ENCODE measurements at places on chromosomes 5 and 9.

- DNase-seq, result peak; percentile 20
Observed at GRCh38 chr5:39648848-39649227, 224.1 kb upstream of the DAB2 start.

DNA sequence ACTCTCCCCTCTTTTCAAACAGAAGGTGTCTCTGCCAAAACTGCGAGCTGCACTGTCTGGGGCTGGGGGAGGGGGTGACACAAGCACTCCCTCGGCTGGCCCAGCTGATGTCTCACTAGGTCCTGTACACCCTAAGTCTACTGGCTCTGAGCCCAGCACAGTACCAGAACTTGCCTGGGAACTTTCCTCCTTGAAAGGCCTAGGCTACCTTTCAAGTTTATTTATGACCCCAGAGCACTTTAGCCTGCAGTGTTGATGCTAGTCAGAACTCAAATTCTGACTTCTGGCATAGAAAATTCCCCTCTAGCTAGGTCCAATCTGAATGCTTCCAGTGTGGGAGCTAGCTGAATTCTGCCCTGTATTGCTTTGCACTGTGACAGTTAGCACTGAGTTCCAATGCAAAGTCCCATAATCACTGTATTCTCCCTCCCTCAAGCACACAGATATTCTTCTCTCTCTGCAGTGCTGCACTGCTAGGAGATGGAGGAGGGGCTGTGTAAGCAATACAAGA, 10.5 kb downstream of the LURAP1L start:
- no peak for DNase-seq

GRCh38 chr5:173866243-173866857, 21.8 kb upstream of the CPEB4 start:
- no peak for DNase-seq

DNA sequence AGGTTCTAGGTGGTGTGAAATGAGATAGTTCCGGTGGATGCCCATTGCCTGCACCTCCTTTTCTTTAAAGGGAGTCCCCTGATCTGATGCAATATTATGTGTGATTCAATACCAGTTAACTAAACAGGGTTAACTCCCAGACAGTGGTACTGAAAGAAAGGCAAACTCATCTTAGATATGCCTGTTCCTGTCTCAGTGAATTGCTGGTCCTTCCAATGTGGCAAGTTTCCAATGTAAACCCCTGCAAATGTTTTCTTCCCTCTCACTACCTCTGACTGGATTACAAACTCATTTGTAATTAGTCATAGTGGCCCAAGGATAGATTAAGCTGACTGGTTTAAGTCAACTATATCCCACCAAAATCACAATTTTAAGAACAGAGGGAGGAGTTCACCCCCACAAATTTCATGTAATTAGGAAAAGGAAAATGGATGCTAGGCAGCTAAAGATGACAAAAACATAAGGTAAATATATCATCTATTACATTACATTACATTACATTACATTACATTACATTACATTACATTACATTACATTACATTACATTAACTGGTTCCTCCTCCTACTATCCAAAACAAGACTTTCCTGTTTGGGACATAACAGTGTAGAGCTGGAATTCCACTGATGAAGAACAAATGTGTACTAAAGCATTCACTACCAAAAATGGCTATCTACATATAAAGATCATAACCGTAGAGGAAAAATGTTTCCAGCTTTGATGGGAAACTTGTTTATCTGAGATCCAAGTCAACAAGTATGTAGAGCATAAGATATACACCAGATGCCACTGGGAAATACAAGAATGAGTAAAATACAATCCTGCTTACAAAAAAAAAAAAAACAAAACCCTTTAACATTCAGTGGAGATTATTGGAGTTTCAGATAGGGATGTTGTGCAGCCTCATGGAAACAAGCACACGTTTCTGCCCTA, 121.5 kb upstream of the SNX2 start:
- DNase-seq, result peak; percentile 77

GRCh38 chr5:7010591-7010990, 297.4 kb downstream of the TENT4A start:
- no peak for DNase-seq

DNA sequence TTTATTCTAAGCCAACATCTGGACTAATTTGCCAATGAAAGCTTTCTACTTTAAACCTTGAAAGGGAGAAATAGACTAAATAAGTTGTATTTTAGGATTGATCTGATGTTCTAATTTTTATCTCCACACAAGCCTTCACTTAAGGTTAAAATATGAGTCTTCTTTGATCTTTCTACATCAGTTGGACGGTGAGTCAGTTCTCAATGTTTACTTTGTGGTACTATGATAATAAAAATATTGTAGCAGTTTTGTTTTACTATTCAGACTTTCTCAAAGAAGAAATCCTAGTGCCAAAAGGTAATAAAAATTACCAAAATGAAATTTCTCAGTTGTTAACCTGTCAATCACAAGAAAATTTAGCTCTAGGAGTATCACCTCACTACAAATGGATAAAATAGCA, 203.5 kb upstream of the RGMB start:
- DNase-seq, result peak; percentile 52

GRCh38 chr9:69674112-69674685, 2.0 kb upstream of the APBA1 start:
- DNase-seq, result peak; percentile 3

DNA sequence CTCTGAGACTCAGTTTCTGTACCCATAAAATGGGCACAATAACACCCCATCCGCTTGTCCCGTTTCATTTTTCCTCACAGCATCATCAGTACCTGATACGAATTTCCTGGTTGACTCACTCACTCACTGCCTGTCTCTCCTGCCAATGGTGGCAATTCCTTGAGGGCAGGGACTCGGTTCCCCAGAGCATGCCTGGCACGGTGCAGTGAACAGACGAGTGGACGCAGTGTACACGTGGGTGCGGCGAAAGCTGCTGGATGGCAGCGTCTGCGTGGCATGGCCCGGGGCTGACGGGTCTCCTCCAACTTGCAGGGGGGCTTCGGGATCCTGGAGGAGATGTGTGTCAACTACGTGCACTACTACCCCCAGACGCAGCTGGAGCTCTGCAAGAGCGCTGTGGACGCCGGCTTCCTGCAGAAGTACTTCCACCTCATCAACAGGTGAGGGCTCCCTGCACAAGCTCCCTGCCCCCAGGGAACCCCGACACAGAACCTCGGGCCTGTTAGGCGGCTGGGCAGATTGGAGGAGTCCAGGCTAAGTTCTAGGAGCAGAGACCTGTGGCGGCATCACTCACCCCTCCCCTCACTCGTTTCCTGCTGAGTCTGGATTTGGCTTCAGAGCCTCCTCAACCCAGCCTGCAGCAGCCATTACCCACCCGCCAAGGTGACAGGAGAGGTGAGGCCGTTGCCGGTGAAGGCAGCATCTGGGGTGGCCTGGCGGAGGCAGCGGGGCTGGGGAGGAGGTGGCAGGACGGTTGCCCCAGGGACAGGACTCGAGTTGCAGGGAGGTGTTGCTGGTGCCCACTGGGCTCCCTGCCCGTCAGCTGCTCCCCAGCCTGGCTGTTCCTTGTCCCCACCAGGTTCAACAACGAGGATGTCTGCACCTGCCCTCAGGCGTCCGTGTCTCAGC, 20.3 kb downstream of the DBH start:
- no peak for DNase-seq

GRCh38 chr9:111926421-111926875, 29.8 kb downstream of the UGCG start:
- DNase-seq, result peak; percentile 95

DNA sequence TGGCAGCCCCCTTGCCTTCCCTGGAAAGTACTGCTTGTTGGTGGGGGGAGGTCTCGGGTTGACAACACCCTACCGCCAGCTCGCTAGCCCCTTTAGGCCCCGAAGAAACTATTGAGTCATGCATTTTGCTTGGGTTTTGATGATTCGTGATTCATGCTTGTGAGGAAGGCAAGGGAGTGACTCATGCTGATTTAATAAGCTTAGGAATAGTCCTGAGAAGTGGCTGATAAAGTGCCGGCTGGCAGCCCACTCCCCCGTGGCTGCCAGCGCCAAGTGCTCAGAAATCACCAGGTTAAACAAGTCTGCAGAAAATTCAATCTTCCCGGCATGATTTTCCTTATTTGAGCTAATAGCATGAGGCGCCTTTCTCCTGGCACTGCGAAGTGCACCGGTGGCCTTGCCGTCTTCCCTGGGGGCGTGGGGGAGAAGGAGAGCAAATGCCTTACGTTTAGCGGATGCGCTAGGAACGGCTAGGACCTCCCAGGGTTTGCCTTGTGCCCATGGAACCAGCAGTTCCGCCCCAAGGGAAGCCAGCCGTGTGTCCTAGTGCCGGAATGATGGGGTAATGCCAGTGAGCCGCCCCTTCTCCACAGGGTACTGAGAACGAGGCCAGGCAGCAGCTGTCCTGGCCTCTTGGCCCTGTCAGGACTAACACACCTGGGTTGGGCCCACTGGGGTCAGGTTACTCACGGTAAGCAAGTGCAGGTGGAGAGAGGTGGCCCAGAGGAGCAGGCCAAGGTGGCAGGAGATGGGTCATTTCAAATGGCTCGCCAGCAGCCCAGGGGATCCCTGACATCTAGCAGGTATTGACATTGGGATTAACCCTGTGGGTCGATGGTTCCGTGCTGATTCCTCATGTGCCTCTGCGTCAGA, 151.9 kb downstream of the MACROH2A1 start:
- DNase-seq, result peak; percentile 90

DNA sequence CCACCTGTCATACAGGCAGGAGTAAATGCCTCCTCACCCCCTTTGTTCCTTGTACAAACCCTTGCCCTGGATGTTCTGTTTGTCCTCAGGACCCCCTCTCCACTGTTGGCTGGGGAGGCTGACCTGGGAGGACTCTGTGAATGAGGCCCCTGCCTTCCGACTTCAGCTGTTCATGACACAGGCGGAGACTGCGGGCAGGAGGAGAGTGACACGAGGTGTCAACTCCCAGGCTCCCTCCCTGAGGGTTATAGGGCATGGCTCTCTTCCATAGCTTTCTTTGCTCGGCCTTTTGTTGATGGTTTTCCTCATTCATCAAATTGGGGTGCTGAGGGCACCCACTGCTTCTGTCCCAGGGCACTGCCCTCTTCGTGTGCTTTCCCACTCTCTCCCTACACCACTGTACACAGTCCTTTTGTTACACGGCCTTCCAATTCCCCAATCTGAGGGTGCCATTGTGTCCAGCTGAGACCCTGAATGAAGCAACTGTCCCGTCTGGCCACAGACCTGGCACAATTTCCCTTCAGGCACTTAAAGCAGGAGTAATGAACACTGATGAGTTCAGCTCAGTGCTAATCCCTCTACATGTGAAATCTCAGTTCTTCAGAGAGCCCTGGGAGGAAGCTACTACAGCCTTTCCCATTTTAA, 33.8 kb downstream of the KCNIP1 start:
- no peak for DNase-seq

DNA sequence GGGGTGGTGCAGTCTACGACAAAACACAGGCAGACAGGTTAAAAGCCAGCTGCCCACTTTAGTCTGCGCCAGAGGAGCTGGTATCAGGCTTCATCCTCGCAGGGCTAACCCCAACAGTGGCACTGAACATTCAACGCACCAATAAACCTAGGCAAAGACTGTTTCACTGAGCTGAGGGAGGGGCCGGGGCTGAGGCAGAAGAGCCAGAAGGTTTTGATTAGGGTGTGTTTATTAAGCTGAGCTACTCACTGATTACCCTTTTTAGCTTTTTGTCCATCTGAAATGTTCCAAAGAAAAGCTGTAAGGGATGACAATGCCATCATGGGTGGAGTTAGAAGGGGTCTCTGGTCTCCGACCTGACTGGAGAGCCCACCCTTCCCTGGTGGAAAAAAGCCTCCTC, 1.4 kb downstream of the ZMYND19 start:
- DNase-seq, result no peak

DNA sequence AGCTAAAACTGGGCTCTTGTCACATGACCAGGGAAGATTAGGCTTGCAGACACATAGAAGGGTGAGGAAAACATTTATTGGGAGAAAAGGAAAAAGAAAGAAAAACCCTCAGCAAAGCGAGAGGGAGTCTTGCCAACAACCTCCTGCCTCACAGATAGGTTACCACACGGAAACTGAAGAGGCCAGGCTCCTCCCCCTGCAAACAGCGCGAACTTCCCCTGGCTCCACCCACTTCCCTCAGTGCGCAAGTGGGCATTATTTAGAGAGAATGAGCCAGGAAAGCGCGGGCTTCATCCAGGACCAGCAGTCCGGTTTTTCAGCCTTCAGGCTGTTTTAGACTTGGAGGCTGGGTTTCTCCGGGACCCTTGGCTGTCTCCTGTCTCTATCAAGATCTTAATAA, 70.3 kb downstream of the STK32A start:
- no peak for DNase-seq

DNA sequence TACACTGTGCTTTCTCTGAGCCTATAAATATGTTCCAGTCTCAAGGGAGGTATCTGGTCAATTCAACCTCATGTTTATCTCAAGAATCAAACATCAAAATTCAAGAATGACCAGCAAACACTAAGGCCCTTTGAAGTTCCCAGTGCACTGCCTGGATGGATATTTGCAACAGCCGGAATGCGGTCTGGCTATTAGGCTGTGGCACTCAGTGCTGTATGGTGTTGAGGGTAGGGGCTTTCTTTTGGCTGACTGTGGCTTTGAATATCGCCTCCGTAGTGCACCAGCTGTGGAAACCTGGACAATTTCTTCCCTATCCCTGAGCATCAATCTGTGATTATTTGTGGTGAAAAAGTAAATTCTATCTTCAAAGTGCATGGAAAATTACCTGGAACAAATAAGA, 220.4 kb downstream of the BRINP1 start:
- no peak for DNase-seq

DNA sequence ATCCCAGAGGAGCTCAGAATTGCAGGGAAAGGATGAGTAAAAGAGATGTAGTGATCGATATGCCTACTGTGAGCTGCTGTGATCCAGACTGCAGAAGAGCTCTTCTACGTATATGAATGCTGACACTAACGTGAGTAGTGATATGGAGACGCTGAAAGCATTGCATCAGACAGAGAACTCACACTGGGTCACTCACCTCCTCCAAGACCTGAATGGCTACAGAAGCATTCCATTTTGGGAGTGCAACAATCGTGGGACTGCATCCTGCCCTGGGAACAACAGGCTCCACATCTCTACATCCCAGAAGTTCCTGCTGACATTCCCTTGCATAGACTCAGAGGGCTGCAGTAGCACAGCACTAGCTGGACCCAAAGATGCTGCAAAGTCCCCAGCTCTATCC, 755.9 kb upstream of the MEF2C start:
- no peak for DNase-seq

DNA sequence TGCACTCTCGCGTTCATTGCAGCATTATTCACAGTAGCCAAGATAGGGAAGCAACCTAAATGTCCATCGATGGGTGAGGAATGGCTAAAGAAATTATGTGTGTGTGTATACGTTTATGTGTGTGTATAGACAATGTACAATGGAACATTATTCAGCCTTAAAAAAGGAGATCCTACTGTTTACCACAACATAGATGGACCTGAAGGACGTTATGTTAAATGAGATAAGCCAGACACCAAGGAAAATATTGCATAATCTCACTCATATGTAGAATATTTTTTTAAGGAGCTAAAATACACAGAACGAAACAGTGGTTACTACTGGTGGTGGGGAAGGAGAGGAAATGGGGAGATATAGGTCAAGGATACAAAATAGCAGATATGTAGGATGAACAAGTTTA, 2.4 kb downstream of the KIF2A start:
- DNase-seq, result no peak

GRCh38 chr5:6544561-6544935, 88.3 kb downstream of the NSUN2 start:
- DNase-seq, result no peak

Measured in endothelial cell of umbilical vein (primary cell).